Mesenteric fat pad (tissue), 1 donor: ENCODE measurements at places on chromosomes 5 and 9. TPM values are rescaled to one million over a fixed set of nuclear protein-coding genes. Genes with fewer than 3 reads are reported as not detected.

SLC9A3 gene
- total RNA-seq = 1.1 TPM

SLC34A1 gene
- total RNA-seq = not detected

DRD1 gene
- total RNA-seq = 1.1 TPM

NR5A1 gene
- not detected for total RNA-seq

FAM151B gene
- 4.0 TPM for total RNA-seq

ZNF346 gene
- total RNA-seq = 13.0 TPM

PCDHGA11 gene
- 3.1 TPM for total RNA-seq

- DNase-seq = no peak
Measured at GRCh38 chr9:37784291-37784615, 611 bp downstream of the EXOSC3 start.

GRCh38 chr5:158560170-158560569 is 539.5 kb downstream of the EBF1 start:
- DNase-seq = no peak

DNA sequence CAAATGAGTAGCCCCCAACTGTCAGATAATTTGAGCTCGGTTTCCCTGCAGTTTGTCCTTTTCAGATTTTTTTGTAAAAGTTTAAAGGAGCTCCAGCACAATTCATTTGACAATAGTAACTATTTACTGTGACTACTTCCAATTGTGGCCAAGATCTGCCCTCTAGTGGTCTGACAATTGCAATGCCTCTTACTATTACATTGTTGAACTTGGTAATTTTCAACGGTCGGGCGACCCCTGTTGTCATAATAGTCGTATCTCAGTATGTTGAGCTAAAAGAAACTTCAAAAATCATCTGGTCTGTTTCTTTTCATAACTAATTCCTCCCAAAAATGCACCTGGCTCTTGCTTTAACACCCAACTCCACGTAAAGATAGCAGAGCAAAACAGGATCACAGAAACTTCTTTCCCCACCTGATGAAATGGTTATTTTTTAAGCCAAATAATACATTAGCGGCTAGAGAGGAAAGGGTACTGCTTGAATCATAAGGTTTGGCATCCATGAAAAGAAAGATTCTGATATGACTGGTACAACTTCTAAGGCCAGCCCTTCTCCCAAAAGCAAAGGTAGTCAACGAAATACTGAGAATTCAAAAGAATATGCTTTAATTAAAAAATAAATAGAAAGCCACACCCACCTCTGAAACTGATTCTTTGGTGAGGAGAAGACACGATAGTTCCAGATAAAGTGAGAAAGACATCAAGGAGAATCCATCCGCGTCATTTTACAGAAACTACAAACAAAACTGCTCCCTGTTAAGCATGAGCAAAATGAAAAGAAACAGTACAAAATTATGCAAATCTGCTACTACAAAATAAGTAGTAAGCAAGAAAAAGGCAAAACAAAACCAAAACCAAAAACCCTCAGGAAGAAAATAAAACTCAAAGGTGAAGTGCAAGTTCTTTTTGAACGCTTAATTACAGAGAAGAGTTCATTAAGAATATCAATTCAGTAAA is 76.9 kb upstream of the HTR4 start:
- DNase-seq = no peak

DNA sequence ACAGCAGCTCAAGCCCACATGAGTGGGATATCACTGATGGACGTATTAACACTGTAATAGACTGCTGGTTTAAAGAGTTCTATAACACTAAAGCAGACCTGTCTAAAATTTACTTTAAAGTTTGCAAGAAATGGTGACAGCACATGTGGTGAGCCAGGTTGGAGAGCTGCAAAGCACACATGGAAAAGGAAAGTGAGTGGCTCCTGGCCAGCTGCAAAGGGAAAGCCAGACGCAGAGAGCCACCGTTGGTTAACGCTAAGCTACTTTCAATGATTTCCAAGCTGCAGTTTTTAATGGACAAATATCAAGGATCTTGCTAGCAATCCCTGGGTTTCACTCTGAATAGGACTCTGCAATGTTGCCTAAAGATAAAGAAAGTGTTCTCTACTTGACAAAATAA is 89.9 kb downstream of the CTNND2 start:
- no peak for DNase-seq

DNA sequence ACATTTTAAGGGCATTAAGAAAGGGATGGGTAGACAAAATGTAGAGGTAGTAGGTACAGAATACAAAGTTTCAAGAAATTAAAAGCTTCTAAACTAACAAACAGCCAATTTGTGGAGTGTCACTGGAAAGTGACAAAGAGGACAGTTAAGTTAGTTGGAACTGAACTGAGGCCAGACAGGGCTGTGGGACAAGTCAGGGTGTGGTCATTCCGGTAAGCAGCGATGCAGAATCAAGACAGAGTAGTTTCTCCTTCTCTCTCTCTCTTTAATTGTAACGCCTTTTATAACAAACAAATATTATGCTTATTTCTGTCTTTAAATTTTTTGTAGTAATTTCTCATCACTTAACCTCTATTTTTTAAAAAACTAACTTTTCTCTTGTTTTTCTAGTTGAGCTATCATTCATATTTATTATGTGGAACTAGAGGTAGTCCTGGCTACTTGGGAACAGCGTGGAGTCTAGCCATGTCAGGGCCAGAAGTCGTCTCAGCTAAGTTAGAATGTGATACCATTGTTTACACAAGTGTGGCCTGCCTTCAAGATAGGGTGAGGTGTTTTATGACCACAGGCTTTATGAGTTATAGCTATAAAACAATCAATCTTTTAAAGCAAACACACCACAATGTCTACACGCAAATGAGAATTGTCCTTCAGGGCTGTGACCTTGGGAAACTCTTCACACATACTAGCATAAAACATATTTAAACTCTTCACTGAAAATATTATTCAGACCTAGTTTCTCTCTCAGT is 115.3 kb upstream of the CDKN2B start:
- no peak for DNase-seq

DNA sequence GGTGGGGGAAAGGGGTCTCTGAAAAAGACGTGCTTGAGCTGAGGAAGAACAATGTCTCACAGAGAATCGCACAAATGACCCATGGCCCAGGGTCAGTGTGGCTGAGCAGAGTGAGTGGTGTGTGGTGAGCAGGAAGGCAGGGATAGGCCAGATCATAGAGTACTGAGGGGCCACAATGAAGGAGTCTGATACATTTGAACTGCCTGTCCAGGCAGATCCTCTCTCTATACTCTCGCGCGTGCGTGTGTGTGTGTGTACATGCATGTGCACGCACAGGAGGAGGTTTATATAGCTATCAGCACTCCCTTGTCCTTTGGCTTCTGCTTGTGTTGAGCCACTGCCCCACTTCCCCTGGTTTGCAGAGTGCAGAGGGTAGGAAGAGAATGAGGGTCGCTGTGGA is 294.0 kb downstream of the ZNF608 start:
- DNase-seq = no peak

DNA sequence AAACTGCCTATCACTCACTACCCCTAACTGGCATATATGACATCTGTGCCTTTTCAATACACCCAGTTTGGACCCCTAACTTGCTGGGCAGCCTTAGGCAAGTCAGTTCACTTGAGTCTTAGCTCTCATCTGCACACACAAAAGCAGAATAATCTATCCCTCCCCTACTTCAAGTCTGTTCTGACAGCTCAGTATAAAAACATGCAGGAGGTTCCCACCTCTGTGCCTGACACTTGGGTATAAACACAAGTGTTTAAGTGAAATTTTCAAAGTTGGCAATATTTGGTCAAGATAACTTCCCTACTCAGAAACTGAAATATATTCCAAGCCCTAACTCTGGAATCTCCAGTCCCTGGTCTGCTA is 12.6 kb downstream of the HNRNPH1 start:
- no peak for DNase-seq

DNA sequence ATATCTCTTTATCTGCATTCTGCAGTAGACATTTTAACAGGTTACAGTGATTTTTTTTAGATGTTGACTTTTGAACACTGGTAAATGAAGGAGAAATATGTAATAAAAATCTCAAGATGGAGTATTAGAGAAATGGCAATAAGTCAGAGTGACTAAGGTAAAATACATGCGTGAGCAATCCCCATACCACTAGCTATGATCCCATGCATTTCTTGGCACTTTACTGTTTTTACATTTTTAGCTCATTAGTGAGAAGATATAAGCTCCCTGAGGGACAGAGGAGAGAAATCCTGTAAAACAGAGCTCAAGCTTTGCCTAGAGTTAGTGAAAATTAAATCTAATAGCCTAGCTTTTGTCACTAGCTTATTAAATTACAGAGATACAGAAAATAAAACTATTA is 181.9 kb upstream of the TRPM3 start:
- DNase-seq = no peak

GRCh38 chr9:133825555-133826218 is 87.5 kb upstream of the SARDH start:
- no peak for DNase-seq

DNA sequence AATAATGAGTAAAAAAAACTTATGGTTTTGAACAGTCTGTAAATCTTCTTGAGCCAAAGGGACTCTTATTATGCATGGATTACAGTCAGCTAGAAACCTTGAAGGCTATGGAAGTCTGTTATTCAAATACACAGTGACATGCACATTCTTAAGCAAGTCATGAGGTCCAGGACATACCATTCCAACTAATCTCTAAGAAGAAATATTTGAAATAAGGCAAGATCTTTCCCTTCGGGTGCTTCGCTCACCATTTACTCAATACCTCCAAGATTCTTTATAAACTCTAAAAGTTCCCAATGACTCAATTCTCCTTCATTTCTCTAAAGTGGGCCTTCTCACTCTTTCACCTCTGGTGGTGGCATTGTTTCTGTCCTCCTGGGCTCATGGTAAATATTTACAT is 811.0 kb downstream of the NR2F1-AS1 start:
- DNase-seq = no peak

DNA sequence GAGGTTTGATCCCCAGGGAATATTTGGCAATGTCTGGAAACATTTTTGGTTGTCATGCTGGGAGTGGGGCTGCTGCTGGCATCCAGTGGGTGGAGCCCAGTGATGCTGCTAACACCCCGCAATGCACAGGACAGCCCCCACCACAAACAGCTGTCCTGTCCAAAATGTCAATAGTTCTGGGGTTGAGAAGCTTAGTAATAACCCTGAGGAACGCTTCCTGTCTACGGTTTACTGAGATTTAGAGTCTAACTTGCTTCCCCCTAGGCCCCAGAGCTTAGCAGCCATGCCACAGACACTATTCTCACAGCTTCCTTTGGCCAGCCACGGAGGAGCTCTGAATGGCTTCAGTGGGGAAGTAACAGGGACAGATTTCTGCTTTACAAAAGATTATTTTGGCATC is 66.5 kb downstream of the MSX2 start:
- no peak for DNase-seq

GRCh38 chr9:95517559-95518425 is 1.0 kb upstream of the PTCH1 start:
- DNase-seq = no peak

GRCh38 chr9:82677086-82677485 is 385.9 kb downstream of the RASEF start:
- DNase-seq = no peak

GRCh38 chr9:106962615-106963363 is 99.8 kb downstream of the ZNF462 start:
- DNase-seq = no peak

DNA sequence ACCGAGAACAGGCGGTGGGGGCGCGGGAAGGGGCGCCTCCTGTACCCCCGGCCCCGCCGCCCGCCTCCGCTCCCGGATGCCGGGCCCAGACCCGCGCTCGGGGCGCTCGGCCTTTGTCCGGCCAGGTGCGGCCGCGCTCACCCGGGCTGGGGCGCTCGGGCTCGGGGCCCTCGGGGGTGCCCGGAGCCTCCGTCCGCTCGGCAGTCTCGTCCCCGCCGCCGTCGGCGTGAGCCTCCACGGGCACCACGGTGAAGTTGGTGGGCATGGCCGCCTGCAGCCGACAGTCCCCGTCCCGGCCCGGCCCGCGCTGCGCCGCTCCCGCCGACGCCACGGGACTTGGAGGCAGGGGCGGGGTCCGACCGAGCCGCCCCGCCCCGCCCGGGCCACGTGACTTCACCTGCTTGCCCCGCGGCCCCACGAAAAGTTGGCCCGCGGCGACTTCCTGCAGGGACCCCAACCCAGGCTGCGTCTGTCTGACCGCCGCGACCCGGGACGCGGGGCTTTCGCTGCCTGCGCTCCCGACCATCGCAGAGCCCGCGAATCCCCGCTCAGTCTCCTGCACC is at the start of gene SLC12A7:
TSS of gene SLC12A7 (minus strand) at position 337 of the 563 bp plus-strand sequence. CDS start at position 265, 72 bp downstream.
- no peak for DNase-seq

DNA sequence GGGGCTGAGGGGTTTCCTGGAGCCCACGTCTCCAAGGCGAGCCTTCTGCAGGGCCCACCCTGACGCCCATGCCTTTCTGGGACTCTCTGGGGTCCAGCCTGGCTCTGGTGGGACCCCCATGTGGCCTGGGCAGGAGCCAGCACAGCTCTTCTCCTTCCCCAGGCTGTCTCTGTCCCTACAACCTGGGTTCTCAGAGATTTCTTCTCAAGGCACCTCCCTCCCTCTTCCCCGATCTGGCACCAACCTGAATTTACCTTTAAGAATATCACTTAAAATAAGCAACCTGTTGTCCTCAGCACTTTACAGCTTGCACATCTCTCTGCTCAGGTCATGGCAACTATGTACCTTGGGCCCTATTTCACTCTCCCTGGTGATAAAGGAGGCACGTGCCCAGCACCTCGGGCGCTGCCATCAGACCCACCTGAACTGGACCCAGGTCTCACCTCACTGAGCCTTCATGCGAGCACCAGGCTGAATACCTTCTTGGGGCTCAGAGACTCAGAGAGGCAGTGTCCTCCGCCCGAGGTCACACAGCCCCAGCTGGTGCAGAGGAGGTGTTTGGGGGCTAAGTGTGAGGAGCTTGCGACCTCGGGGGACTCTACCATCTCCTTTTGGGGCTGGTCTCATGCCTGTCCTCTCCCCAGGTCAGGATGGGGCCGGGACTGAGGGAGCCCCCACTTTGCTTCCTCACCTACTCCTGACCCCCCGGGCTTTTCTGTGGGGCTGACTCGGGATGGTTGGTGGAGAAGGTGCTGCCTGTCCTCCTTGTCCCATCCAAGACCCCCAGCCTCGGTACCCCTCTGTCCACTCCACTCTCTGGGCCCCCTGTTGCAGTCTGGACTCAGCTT is 217.7 kb downstream of the C9orf50 start:
- DNase-seq = no peak

- DNase-seq = no peak
Measured at GRCh38 chr5:104421431-104421830, 858.8 kb upstream of the NUDT12 start.

- no peak for DNase-seq
Measured at GRCh38 chr9:1415146-1415545, 365.0 kb downstream of the DMRT2 start.
